HEK293T (cell line): ENCODE measurements at places on chromosomes 5 and 9.

DNA sequence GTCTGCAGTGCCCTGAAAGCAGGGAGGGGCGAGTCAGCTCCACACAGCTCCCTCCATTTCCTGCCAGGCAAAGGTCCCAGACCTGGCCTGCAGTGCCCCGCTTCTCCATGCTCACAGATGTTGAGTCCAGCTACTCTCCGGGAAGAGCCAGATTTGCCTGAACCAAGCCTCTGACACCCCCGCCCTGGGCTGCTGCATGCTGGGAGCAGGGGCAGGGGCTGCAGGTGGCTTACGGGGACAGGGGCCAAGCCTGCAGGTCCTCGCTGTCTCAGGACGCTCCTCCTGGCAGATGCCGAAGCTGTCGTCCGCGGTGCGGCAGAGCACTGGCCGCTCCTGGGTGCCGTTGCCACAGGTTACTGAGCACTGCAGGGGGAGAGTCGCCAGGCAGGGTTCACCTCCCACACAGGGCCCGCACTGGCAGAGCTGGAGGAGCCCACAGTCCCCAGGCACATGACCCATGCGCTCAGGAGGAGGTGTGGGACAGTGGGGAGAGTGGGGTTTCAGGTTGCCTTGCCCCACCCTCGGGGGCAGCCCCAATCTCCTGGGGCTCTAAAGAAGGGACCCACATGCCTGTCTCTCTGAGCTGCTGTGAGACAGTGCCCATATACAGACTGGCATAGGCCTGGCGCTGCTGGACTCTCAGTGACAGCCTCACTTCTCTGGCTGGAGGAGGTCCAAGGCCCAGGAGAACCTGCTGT is 62.4 kb downstream of the ZNF354C start:
- no peak for DNase-seq

- DNase-seq, result no peak
Measured at GRCh38 chr5:59596586-59597350, 296.8 kb downstream of the PDE4D start.

DNA sequence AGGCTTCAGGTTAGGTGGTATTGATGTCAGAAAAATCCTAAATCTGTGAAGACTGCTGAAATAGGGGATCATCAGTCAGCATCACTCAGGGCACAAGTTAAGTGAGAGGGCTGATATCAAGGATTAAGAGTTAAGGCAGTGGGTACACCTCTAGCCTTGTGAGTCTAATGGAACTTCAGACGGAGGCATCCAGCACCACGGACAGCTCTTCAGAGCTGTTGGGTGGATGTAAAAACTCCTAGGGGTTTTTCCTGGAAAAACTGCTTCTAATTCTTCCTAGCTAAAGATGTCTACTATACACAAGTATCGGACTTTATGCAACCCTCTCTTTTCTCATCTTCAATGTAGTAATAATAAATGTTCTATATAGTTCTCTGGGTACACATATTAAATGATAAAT is 165.9 kb downstream of the SH3GL2 start:
- DNase-seq, result peak; percentile 8

GRCh38 chr5:158039911-158040347 is 181.0 kb upstream of the CLINT1 start:
- no peak for DNase-seq

GRCh38 chr9:134650431-134651190 is 9.0 kb downstream of the COL5A1 start:
- no peak for DNase-seq

DNA sequence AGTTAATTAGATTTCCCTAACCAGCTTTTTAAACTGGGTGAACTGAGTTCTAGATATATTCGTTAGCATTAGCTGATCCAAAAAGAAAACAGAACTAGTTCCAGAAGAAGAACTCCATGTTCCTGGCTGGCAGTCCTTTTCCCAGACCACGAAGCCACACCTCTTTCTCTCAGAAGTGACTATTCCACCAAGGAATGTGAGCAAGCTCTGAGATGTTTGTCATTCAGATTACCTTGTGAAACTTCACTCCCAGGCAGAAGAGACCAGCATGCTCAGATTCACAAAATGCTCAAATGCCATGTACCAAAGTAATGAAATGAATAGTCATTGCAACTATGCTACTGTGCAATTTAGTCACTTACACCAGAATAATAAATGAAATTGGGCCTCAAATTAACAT is 4.4 kb upstream of the SSBP2 start:
- DNase-seq, result no peak

- no peak for DNase-seq
Measured at GRCh38 chr5:135995976-135996375, 32.8 kb upstream of the TGFBI start.

DNA sequence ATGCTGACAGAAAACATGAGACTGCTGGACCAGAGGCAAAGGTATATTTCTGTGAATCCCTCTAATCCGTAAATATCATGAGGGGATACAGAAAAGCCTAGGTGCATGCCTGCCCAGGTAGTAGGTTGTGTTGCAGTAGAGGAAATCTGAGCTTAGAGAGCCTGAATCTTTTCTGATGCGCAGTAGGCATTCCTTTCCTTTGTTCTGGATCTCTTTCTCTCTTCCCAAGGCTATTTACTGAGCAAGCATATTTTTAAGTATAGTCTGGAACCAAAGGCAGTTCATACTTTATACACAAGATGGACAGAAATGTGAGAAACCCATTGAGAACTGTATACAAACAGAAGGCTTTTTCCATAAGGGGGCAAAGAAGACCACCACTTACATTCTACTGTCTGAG is 359.3 kb downstream of the TMEM161B start:
- DNase-seq, result no peak

GRCh38 chr9:105389796-105390195 is 58.0 kb upstream of the FSD1L start:
- DNase-seq, result no peak

- no peak for DNase-seq
Measured at GRCh38 chr5:138566792-138567191, 8.4 kb downstream of the HSPA9 start.

DNA sequence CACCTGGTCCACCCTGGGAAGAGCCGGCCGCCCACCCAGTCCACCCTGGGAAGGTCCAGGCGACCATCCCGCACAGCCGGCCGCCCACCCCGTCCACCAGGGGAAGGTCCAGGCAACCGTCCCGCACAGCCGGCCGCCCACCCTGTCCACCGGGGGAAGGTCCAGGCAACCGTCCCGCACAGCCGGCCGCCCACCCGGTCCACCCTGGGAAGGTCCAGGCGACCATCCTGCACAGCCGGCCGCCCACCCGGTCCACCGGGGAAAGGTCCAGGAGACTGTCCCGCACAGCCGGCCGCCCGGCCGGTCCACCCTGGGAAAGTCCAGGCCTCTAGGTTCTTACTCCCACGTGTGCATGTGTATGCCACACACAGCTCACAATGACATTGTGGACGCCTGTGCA is 6.7 kb upstream of the QSOX2 start:
- no peak for DNase-seq

DNA sequence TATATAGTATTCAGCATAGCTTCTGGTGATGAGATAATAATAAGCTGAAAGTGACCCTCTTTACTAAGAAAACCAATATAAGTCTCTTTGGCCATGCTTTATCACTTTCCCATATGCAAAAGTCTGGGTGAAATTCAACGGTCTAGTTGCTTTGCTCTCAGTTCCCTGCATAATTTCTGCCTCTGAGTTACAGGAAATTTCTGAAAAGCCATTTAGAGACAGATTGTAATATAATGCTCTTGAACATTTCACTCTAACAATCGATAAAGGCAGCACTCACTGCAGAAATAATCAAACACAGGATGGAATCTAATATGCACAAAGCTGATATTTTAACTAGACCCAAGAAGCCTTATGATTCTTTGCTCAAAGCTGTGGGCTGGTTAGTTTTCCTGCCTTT is 100.1 kb upstream of the LIFR start:
- no peak for DNase-seq

- no peak for DNase-seq
Measured at GRCh38 chr5:94429566-94429965, 188.8 kb downstream of the KIAA0825 start.

DNA sequence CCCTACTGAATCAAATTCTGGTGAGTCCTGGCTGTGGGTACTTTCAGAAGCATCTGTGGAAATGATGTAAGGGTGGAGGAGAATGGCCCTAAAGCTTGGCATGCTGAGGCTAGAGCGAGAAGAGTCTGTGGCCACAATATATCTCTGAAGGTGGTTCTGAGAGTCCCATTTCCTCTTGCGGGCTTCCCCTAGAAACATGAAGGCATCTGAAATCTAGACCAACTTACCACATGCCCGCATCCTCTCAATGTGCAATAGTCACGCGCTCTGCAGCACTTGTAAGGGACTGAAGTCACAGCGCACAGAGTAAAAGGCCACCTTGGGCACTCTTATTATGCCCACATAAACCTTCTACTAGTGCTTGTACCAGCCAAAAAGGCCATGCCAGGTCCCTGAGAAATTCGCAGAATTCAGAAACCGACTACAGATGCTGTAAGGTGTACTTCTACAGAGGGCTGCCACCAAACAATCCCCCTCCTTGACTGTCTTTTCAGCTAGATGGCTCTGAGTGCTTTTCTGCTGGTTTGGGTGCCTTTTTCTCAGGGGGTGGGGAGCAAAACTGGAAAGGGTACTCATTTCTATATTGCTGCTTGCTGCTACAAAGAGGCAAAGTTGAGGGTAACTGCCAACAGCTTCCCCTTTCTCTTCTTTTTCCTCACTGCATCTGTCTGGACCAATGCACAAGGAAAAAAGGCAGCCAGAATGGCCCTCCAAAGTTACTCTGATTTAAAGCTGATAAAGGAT is 107.3 kb downstream of the ZDHHC21 start:
- DNase-seq, result no peak

DNA sequence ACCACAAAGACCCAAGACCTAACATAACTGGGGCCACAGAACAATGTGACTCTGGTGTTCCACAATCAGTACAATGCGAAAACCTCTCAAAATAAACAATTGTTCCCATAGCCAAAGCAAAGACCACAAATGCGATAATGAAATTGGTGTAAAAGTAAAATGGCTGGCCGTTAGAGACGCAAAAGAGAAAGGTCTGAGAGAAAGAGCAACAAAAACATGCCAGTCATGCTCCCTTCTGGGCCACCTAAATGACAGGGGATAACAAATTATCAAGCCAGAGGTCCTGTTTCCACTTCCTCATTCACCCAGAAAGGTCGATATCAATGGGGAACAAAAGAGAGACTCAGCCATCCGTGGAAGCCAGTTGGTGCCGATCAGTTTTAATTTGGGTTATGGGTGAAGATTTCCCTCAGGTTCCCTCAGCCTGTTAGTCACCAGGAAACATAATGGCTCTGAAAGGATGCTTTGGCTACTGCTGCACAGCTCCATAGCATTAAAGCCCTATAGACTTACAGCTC is 9.2 kb upstream of the CFAP95 start:
- DNase-seq, result no peak

DNA sequence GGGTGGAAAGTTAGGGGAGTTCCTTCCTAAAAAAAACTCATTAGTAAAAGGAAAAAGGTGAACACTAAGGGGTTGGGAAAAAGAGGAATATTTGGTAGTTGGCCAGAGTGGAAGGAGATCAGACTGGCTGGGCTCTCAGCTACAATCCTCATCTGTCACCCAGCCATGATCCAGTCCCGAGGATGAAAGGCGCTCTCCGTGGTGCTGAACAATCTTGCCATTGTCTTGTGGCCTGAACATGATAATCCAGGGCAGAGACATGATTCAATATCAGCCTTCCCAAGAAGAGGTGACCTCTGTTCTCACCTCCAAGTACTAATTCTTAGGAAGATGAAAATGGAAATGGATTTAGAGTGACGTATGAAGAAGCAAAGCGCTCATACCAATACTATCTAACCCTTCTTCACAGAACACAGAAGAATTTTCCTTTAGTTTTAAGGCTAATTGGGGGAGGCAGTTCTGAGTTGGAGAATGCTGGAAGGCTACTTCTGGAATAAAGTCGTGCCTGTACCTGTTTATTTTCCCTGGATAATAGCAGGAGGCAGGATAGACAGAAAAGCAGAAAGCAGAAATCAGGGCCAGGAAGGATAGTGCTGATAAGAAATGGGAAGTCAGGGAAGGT is 36.6 kb upstream of the MYORG start:
- DNase-seq, result peak; percentile 56

DNA sequence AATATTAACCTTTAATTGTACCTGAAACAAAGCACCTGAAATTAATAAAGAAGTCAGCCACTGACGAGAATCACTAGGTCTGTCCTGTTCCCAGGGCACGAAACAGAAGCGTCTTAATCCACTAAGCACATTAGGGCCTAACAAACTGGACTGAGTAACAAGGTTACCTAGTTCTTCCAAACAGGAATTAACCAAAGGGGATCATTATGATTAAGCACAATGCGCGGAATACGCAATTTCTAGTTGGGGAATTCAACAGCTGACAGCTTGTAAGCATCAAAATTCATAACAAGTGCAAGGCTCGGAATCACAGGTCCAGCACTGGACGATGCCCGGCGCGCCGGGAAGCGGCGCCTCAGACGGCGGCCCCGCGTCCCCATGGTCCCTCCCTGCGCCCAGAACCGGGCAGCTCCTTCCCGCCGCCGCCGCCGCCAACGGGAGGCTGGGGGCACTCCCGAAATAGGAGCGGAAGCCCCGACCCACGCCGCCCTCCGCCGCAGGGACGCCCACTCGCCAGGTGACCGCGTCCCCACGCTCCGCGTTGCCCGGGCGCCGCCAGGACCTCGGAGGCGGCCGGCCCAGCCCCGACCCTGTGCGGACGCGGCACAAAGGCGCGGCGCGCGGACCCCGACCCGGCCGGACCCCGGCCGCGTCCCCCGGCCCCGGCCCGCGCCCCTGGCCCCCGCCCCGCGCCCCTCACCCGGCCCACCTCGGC is 898 bp downstream of the CAMSAP1 start:
- DNase-seq, result no peak

DNA sequence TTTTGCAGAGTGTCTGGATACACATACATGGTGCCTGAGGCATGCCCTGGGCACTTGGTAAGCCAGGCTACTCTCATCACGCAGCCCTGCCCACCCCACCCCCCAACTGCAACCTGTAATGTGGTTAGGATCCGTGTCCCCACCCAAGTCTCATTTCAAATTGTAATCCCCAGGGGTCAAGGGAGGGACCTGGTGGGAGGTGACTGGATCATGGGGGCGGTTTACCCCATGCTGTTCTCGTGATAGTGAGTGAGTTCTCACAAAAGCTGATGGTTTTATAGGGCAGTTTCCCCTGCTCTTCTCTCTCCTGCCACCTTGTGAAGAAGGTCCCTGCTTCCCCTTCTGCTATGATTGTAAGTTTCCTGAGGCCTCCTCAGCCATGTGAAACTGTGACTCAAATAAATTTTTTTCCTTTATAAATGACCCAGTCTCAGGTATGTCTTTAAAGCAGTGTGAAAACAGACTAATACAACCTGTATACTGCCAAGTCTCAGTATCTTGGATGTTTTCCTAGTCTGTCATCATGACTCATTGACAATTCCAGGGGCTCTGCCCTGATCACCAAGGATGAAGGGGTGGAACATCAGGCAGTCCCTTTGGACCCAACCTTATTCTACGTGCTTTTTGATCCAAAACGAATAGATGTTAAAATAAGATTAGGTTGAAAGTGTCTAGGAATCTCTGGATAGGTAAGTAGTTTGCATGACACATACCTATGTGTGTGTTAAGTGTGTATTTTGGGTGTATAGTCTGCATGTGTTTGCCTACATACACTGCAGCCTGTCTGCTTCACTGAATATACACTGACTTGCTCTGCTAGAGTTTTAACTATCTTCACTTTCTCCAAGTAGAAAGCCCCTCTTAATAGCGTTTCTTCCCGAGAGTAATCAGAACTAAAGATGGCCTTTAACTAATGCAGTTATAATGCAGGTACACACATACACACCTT is 293.8 kb downstream of the SLIT3 start:
- no peak for DNase-seq

- DNase-seq, result peak; percentile 68
Measured at GRCh38 chr5:135553688-135554462, 18.1 kb upstream of the NEUROG1 start.

- no peak for DNase-seq
Measured at GRCh38 chr9:81653240-81653639, 36.1 kb downstream of the TLE1 start.
